ENCODE measurements at places on chromosomes 16 and 17.

GRCh38 chr17:48552466-48553189, 7.7 kb upstream of the HOXB2 start:
- DNase-seq, result no peak

GRCh38 chr16:50393416-50393815, 24.6 kb upstream of the BRD7 start:
- no peak for DNase-seq

GRCh38 chr17:56096026-56096810, 57.1 kb upstream of the ANKFN1 start:
- DNase-seq, result no peak

GRCh38 chr16:12158428-12158827, 181.9 kb downstream of the SNX29 start:
- no peak for DNase-seq

DNA sequence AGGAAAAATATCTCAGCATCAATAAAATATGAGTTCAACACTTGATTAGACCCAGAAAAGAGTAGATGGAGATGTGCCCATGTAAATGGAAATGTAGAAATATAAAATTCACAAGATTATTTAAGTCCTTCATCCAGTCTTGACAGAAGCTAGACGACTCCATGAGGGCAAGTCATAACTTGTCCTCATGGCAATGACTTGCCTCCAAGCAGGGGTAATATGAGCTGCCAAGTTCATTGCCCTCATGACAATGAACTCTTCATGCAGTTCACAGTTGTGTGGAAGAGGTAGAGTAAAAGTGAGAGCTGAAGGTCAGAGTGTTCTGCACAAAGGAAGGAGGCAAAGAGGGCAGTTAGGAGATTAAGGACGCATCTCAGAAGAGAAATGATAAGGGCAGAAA, 22.3 kb downstream of the CDH11 start:
- DNase-seq, result no peak

DNA sequence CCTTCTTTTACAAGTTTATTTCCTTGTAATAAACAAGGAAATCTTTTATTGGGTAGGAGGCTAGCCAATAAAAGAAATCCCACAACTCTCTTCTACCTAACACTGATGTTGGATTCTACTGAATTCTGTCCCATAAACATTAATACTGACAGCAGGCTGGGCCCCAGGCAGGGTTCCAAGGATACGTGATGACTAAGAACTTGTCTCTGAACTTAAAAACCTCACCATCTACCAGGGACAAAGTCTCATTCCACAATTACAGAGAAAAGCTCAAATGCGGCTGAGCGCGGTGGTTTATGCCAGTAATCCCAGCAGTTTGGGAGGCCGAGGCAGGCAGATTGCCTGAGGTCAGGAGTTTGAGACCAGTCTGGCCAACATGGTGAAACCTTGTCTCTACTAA, 64.9 kb downstream of the ARHGAP17 start:
- no peak for DNase-seq

DNA sequence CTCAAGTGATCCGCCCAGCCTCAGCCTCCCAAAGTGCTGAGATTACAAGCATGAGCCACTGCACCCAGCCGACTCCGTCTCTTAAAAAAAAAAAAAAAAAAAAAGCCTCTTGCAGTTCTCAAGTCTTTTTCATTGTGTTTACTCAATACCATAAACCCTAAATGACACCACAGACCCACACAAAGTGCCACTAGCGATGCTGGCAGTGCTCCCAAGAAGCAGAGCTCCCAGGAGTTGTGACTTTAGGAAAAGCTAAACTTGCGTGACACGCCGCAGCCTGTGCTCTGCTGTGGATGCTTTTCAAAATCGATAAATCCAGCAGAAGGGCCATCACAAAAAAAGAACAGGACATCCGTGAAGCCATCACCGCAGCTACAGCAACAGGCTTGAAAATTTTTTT, 114.7 kb downstream of the ANKRD11 start:
- DNase-seq, result no peak

GRCh38 chr17:8122924-8123694, 797 bp downstream of the HES7 start:
- no peak for DNase-seq

DNA sequence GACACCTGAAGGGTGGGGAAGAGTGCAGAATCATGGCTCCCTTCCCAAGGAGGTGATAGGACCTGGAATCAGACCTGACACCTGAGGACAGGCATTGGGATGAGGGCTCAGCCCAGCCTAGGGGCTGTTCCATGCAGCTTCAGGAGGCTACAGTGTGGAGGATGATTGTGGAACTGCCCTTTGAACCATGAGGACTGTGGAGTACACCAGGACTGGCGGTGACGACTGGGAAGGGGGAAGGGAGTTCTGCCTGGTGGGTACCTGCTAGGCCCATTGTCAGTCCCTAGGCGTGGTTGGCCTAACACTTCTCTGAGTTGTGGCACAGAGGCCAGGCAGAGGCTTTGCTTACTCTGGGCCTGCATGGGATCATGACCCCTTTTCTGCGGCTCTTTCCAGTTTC, 76.1 kb downstream of the MPRIP start:
- no peak for DNase-seq

DNA sequence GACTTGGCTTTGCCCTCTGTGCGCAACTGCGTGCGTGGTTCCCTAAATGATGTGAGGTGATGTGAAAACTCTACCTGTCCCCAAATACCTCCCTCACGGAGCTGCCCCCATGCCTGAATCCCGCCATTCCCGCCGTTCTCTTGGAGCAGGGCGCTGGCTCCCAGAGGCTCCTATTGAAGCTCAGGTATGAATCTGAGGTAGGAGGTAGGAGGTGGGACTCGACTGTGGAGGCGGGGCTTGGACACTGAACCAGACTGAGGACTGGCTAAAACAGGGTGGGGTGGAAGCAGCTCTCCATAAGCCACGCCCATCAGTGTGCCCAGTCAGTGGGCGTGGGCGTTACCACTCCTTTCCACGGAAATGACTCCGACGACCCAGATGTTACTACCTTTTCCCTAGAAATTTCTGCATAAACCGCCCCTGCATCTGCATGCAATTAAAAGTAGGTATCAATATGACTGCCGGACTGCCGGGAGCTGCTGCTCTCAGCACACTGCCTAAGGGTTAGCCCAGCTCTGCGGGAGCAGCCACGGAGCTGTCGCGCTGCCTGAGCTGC, 41.0 kb downstream of the FOXL1 start:
- DNase-seq, result no peak

GRCh38 chr16:2771496-2772402, 5.3 kb downstream of the ELOB start:
- DNase-seq, result no peak

GRCh38 chr17:48259694-48260291, 152.2 kb downstream of the SNX11 start:
- DNase-seq, result peak; percentile 78

GRCh38 chr16:80100846-80101451, 439.8 kb upstream of the DYNLRB2 start:
- no peak for DNase-seq

Data from NCI-H2081 treated with DMSO at 0.1 percent for 48 hours (cell line).